ENCODE measurements at places on chromosomes 3 and 15.

DNA sequence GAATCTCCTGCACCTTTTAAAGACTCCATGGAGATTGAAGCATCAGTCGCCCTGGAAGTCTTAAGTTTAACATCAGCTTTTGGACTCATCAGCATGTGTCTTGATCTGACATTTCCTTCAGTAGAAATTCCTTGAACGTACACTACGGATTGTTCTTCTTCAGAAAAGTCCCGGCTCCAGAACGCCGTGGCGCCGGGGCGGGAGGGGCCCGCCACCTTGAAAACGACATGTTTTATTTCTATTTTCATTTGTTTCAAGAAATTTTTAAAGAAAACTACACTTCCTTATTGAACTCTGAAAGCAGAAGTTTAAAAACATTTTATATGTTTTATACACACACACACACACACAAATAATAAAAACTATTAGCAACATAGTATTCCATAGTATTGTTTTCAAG, 32.6 kb upstream of the RAP2B start:
- no peak for DNase-seq

DNA sequence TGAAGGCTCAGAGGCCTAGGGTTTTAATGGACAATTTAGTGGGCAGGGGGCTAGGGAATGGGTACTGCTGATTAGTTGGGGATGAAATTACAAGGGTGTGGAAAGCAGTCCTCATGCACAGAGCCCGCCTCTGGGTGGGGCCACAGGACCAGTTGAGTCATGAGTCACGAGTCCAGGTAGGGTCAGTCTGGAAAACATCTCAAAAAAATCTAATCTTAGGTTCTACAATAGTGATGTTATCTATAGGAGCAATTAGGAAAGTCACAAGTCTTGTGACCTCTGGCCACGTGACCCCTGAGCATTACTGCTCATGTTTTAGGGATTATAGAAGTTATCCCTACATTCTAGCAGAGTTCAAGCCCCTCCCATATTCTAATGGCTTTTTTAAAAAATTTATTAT, 18.6 kb upstream of the IREB2 start:
- no peak for DNase-seq

GRCh38 chr3:26838026-26838425, 215.5 kb downstream of the LRRC3B start:
- no peak for DNase-seq

GRCh38 chr3:128493570-128494366, 767 bp upstream of the GATA2 start:
- no peak for DNase-seq

DNA sequence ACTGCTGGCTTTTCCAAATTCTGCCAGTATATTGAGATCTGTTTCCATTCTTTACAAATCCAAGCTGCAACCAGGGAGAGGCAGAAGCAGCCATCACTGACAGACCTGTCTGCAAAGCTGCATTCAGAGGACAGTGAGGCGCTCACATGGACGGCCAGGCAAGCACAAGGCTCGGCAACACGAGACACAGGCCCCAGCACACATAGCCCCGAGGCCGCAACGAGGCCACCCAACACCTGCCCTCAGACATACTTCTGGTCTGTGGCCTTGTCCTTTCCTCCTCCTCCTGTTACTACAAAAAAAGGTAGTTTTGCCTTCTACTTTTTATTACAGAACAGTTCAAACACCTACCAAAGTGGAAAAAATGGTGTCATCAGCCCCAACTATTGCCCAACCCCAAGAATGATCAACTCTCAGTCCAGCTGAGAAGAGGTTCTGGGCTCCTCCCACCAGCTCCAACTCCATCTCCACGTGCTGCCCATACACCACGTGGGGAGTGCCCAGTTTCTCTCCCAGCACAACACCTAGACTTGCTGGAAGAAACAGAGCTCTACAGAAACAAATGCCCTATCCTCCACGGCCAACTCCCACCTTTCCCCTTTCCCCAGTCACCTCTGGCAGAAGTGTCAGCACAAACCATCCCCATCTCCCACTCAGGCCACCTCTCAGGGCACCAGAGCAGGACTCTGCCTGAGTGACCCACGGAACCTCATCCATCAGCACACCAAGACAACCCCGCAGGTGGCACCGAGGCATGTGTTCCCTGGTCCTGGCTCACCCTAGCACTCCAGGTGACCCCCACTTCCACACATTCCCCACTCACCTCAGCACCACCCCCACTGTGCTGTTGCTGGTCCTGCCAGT, 7.4 kb downstream of the ZXDC start:
- no peak for DNase-seq
